ENCODE measurements at places on chromosomes 11 and 22. TPM values are rescaled to one million over a fixed set of nuclear protein-coding genes. Genes with fewer than 3 reads are reported as not detected.

The PDE3B gene
- total RNA-seq: 5.1 TPM

The MPZL2 gene
- 20.7 TPM for total RNA-seq

The RHOD gene
- 18.3 TPM for total RNA-seq

The XKR3 gene
- total RNA-seq: not detected

The MUC5AC gene
- not detected for total RNA-seq

The MS4A4E gene
- total RNA-seq: 0.55 TPM

The HORMAD2 gene
- not detected for total RNA-seq

The GNG3 gene
- total RNA-seq: not detected

The PAAF1 gene
- total RNA-seq: 10.6 TPM

The SAA2 gene
- not detected for total RNA-seq

DNA sequence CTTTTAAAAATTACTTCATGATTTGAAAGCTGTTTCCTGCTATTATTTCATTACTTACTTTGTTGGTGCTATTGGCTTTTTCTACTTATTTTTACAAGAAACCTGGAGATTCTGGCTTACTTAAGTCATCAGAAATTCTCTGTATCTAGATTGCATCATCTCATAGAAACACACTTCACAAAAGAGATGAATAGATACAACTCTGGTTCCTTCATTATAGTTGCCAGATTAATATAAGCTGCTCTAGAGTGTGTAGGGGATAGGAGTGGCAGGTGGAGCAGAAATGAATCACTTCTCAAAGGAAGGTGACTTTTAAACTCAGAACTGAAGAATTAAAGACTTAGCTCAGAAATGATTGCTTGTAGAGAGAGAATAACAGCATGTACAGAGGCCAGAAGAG is 20.0 kb downstream of the CYP2R1 start:
- H3K4me1 ChIP-seq: no peaks in the 10 kb centered on the region
- H3K27ac ChIP-seq: no peak overlapping the region
- no peak for DNase-seq

DNA sequence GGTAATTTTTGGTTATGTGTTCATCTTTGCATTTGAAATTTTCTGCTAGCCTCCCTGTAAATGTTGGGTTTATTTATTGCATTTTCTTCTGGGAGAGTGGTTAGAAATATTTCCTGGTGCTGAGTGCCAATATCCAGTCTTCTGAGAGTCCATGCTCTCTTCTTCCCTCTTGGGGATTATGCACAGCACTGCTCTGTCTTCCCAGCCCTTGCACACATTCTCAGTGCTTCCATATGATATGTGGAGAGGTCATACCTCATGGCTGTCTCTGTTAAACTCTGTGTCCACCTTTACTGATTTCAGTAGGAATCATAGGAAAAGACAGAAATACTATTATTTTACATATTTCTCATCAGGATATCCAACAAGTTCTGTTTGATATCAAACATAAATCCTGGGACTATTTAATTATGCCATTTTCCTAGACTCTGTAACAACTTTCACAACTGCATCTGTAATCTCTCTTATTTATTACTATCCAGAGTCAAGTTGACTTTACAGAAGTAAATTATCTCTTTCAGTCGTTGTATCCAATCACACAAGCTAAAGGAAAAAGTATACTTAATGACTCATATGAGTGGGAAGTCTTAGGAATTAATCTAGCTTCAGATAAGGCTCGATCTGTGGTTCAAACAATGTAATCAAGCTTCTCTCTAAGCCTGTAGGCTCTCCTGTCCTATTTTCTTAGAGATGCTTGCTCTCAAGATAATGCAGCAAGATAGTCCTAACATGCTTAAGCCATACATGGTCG is 2.7 kb upstream of the NXPE1 start:
- H3K4me3 ChIP-seq: no peak overlapping the region
- no peaks in the 10 kb centered on the region for H3K4me1 ChIP-seq
- no peaks in the 10 kb centered on the region for H3K36me3 ChIP-seq
- no peak for DNase-seq
- H3K27ac ChIP-seq: no peak overlapping the region

DNA sequence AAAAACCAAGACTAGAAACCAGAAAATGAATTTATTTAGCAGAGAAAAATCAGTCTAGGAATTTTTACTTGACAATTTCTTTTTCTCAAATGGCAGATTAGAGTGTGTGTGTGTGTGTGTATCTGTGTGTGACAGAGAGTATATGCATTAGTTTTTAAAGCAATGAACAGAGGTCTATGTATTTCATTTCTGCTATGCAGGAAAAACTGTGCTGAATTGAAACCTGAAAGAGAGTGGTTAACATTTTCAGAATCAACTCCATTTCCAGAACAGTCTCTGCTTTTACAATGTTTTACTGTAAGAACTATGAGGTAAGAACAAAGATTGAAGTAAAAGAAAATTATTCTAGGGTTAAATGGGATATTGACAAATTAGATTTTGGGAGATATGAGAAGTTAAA is 114.8 kb downstream of the GRM5 start:
- H3K27ac ChIP-seq: no peak overlapping the region
- H3K36me3 ChIP-seq: no peaks in the 10 kb centered on the region
- H3K27me3 ChIP-seq: no peaks in the 10 kb centered on the region
- DNase-seq: no peak

DNA sequence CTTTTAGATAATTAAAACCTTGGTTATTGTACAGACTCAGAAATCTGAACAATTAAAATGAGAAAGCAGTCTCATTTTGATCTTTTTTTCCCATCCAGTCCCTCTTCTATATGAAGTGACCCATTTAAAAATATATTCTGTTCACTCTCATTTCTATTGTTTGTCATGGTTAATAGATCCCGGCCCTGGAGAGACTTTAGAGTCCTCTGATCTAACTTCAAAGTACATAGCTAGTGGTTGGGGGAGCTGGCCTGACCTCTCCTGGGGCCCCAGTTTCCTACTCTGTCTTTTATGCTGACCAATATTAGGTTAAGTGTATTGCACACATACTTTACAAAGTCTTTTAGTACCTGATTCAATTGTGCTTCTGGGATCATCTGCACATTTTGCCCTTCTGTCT is 13.5 kb downstream of the MRPL48 start:
- H3K4me3 ChIP-seq: no peak overlapping the region
- no peaks in the 10 kb centered on the region for H3K36me3 ChIP-seq
- H3K4me1 ChIP-seq: no peaks in the 10 kb centered on the region
- no peaks in the 10 kb centered on the region for H3K27me3 ChIP-seq
